MM.1S (cell line): ENCODE measurements at places on chromosomes 3 and 15.

DNA sequence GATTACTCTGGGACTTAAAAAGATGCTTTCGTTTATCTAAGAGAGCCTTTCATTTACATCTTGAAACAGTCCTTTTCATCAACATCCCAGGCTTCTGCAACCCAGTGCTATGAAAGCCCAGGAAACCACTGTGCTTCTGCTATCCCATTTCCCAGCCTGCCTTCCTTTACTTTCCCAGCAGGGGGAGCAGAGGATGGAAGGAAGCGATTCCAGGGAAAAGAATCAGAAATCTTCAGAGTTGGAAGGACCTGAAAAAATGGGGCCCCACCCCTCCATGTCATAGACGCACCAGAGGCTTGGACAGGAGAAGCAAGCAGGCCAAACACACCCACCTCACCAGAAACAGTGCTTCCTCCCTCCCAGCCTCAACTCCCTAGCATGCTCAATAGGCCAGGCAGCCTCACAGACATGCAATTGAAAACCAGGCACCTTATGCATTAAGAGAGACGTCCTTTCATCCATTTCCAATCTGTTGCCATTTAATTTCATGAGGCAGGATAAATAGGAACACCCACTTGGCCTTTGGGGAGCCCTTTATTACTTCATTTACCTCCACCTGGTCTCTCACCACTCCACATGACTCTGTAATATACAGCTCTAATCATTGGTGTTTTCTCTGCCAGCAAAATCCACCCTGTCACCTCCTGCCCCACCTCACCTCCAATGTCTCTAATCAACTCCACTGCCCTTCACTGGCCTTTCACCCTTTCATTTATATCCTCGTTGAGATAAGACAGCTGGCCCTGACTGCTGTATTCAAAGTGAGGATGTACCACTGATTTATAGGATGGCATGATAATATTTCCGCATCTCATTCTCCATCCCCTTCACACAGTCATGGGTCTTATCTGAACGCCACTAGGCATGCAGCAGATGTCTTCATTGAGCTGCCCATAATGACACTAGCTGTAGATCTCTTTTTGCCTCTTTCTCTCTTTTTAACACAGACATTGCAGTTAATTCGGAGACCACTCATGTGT, 583.9 kb downstream of the NTRK3 start:
- H3K4me1 ChIP-seq = no peaks in the 10 kb centered on the region
- H3K27me3 ChIP-seq = no peaks in the 10 kb centered on the region
- no peak for DNase-seq
- H3K4me3 ChIP-seq = no peak overlapping the region

DNA sequence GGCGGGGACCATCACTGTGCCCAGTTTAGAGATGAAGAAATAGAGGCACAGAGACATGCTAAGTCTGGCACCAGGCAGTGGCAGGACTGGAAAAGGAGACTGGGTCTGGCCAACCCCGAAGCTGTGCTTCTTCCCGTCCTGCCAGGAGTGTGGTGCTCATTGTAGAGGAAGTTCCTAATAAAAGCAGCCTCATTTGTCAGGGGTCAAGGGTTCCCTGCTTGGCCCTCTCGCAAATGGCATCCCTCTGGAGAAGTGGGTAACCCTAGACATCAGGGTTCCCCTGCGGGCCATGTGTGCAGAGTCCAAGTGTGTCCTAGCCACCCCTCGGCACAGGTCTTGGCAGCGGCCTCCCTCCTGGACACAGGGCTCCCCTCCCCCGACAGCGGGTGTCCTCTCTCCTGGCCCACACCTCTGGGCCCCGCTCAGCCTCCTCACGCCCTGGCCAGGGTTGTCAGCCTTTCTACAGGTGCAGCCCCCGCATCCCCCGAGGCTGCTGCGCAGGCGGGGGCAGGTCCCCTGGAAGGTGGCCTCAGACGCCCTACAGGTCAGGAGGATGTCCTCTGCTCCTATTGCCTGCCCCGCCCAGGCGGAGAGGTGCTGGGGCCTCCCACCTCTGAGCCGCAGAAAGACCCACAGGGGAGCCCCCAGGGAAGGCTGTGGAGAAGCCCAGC, 61.8 kb upstream of the PRR20G start:
- no peaks in the 10 kb centered on the region for H3K27me3 ChIP-seq
- DNase-seq = no peak
- H3K4me1 ChIP-seq = peaks cover 11% of the 10 kb centered on the region; the same call in 1 of the 2 replicates
- no peaks in the 10 kb centered on the region for H3K36me3 ChIP-seq

DNA sequence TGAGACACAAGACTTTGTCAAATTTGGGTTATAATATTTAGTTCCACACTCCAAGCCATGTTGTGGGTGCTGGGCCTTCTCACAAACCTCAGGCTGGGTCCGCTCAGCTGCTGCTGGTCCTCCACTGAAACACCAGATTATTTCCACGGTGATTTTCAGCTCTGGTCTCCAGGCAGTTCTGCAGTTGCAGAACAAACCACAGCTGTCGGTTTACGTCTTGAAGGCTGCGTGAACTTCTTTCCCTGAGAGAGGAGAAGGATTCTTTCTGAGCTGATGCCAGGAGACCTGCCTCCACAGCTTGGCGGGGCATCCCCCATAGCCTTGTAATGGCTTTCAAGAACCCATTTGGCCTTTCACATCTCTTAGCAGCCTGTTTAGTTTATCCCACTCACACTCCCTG, 16.2 kb downstream of the GALNT15 start:
- no peak overlapping the region for H3K4me3 ChIP-seq
- no peaks in the 10 kb centered on the region for H3K4me1 ChIP-seq
- H3K27ac ChIP-seq = no peak overlapping the region

- H3K36me3 ChIP-seq = no peaks in the 10 kb centered on the region
- H3K4me1 ChIP-seq = no peaks in the 10 kb centered on the region
- no peak for DNase-seq
- H3K4me3 ChIP-seq = no peak overlapping the region
These were observed 148.5 kb upstream of the CTDSPL start for GRCh38 chr3:37712918-37713817.

DNA sequence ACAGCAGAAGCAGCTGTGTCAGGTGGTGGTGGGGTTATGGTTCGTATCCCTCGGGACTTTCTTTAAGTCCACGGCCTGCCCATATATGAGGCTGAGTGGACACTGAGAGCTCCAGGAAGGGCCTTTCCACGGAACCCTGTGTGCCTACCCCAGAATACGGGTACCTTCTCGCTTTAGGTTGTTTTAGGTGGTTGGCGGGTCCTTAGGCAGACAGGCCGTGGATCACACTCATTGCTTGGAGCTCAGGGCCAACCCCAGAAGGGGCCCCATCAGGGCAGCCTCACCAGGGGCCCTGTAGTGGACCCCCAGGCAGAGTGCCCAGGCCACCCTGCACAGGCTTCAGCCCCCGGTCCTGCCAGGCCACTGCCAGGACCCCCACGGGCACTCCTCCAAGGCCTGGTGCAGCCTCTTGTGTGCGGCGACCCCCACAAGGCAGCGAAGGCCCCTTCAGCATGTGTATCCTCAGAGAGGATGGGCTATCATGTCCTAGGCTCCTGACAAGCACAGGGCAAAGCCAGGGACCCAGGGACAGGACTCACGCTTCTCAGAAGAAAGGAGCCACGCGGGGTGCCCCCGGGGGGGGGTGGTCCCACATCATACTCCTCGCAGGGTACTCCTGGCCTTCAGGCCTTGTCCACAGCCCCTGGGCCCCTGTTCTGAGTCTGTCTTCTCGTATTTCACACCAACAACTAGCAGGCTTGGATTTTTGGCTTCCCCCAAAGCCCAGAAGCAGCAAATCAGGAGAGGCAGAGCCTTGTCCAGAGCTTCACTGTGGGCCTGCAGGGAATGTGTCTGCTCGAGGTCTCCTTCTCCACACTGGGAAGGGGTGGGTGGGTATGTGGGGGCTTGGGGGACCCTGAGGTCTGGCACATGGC, 93.4 kb downstream of the LRRK1 start:
- H3K36me3 ChIP-seq = no peaks in the 10 kb centered on the region
- H3K4me3 ChIP-seq = no peak overlapping the region
- H3K4me1 ChIP-seq = peaks cover 4% of the 10 kb centered on the region; the same call in 1 of the 2 replicates
- no peaks in the 10 kb centered on the region for H3K27me3 ChIP-seq
- no peak for DNase-seq
- H3K27ac ChIP-seq = no peak overlapping the region

- H3K4me3 ChIP-seq = no peak overlapping the region
- no peaks in the 10 kb centered on the region for H3K4me1 ChIP-seq
- no peaks in the 10 kb centered on the region for H3K36me3 ChIP-seq
- no peak overlapping the region for H3K27ac ChIP-seq
These were observed 35.2 kb downstream of the FEM1B start for GRCh38 chr15:68312701-68313204.

DNA sequence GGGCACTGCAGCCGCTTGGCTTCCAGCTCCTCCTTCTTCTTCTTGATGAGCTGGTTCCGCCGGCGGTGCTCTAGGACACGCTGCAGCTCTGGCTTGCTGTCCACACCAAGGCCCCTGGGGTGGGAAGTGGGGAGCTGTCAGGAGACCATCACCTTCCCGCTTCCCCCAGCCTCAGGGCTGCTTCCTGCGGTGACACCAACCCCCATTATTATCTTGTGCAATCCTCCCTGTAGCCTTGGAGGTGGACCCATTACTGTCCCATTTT, 10.0 kb downstream of the FAM107A start:
- H3K4me1 ChIP-seq = no peaks in the 10 kb centered on the region
- no peaks in the 10 kb centered on the region for H3K36me3 ChIP-seq
- no peak overlapping the region for H3K27ac ChIP-seq
- H3K4me3 ChIP-seq = no peak overlapping the region

GRCh38 chr15:91336687-91337086, 236.6 kb downstream of the SV2B start:
- peak overlapping the region; percentile 58; the same call in 1 of the 2 replicates for H3K27ac ChIP-seq
- DNase-seq = peak; percentile 35
- H3K36me3 ChIP-seq = no peaks in the 10 kb centered on the region
- H3K4me1 ChIP-seq = peaks cover 10% of the 10 kb centered on the region
- no peaks in the 10 kb centered on the region for H3K27me3 ChIP-seq
- no peak overlapping the region for H3K4me3 ChIP-seq

DNA sequence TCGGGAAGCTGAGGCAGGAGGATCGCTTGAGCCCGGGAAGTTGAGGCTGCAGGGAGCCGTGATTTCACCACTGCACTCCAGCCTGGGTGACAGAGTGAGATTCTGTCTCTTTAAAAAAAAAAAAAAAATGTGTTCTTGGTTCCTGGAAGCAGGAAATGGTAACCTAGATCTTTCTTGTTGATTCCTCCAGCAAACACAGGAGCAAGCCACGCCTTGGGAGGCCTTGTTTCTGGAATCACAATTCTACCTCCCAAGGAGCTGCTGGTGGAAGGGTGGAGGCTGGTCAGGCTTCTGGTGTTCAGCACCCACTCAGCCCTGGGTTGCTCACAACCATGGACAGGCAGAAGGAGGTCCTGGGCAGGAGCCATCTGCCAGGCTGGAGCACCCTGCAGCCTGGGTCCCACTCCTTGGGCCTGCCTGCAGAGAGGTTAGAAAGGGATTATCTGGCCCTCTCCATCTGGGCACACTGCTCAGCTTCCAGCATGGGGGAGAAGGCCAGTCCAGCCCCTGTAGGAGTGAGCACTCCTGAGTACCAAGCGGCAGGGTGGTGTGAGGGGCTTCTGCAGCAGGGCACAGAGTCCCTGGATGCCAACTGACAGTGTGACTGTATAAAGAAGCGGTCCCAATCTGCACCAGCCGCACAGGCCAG, 65.6 kb downstream of the ABTB1 start:
- DNase-seq = no peak
- H3K36me3 ChIP-seq = no peaks in the 10 kb centered on the region
- peaks cover 34% of the 10 kb centered on the region for H3K4me1 ChIP-seq
- H3K27ac ChIP-seq = no peak overlapping the region
- no peak overlapping the region for H3K4me3 ChIP-seq

- no peak for DNase-seq
- H3K4me3 ChIP-seq = no peak overlapping the region
- H3K27ac ChIP-seq = no peak overlapping the region
- H3K27me3 ChIP-seq = no peaks in the 10 kb centered on the region
- peaks cover 8% of the 10 kb centered on the region for H3K4me1 ChIP-seq
These were observed 46.2 kb downstream of the OSBPL10 start for GRCh38 chr3:31934866-31935265.

DNA sequence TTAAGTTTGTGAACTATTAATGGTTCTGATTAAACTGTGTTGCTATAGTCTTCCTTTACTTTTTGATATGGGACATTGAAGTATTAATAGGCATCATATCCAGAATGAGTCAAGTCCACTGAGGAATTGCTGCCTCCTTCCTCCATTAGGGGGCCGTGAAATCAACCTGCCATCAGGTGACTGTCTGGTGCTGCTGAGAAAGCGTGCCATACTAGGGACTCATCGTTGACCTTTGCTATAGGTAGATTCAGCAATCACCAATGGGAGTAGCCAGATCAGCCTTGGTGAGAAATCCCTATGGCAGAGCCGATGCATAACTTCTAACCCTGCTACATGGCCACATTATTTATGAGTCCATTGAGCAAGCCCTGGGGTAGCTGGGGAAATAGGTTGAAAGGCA, 30.1 kb upstream of the SLC28A2 start:
- H3K27me3 ChIP-seq = no peaks in the 10 kb centered on the region
- no peak overlapping the region for H3K4me3 ChIP-seq
- H3K36me3 ChIP-seq = no peaks in the 10 kb centered on the region
- no peak overlapping the region for H3K27ac ChIP-seq

DNA sequence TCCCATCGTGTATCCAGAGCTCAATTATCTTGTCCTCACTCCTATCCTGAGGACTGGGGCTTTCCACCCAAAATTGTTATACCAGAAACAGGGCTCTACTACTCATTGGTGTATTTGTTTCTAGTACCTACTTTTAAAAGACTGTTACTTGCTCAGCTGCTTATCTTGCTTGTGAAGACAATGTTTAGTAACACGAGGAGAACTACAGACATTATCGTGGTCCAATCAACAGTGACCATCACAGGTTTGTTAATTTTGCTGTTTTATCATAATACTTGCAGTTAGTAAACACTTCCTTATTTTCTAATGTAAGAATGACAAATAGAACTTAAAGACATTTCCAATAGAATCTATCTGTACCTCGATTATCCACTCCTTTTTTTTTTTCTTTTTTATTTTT, 13.5 kb downstream of the LRCH3 start:
- no peak overlapping the region for H3K27ac ChIP-seq

DNA sequence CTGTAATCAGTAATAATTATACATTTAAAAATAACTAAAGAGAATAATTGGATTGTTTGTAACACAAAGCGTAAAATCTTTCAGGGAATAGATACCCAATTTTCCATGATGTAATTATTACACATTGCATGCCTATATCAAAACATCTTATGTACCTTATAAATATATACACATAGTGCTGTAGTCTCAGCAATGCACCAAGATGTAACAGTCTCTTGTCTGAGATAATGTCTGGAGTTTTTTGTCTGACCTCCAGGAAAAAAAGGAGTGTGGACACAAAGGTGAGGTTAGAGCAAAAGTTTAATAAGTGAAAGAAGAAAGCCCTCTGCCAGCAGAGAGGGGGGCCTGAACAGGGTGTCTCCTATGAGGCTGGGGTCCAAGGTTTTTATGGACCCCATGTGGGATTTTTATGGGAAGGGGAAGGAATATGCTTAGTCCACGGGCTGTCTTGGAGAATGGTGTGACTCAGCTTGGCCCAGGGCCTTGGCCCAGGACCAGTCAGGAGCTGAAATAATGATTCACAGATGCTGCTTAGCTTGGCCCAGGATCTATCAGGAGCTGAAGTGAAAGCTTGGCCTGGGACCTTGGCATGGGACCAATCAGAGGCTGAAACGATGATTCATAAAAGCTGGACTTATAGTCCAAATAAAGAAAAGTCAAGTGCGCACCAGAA, 545.0 kb downstream of the ZPLD1 start:
- no peaks in the 10 kb centered on the region for H3K4me1 ChIP-seq
- H3K27ac ChIP-seq = no peak overlapping the region
- no peak overlapping the region for H3K4me3 ChIP-seq
- H3K36me3 ChIP-seq = no peaks in the 10 kb centered on the region
- DNase-seq = no peak
- H3K27me3 ChIP-seq = no peaks in the 10 kb centered on the region
